H4 (cell line): ENCODE measurements at places on chromosomes 2 and 18. TPM values are rescaled to one million over a fixed set of nuclear protein-coding genes. Genes with fewer than 3 reads are reported as not detected.

DNA sequence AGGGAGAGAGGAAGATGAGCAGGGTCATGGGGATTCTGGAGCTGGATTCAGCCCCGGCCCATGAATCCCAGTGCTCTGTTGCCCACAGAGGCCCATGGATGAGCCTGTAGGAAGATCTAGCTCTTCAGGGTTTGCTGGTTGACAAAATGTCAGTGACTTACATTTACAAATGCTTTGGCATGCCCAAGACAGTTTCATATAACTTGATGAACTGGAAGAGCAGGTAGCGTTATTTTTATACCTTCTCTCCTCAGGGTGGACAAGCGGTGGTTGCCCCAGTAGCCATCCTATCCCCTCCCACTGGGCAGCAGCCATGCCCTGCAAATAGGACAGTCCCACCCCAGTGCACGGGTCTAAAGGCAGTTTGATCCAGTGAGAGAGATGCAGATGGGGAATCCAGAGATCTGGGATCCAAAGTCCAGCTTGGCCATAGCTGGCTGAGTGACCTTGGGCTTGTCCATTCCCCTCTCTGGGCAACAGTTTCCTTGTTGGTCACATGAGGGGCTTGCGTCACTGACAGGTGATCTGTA is 21.5 kb upstream of the KCNK3 start:
- DNase-seq: no peak

DNA sequence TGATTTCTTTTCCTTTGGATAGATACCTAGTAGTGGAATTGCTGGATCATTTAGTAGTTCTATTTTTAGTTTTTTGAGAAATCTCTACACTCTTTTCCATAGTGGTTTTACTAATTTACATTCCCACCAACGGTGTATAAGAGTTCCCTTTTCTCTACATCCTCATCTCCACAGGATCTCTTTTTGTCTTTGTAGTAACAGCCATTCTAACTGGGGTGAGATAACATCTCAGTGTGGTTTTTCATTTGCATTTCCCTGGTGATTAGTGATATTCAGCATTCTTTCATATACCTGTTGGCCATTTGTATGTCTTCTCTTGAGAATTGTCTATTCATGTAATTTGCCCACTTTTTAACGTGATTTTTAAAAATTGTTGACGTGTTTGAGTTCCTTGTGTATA is 13.8 kb downstream of the RFTN2 start:
- no peak for DNase-seq

GRCh38 chr2:234763002-234763873 is 188.6 kb upstream of the SH3BP4 start:
- peak; percentile 24 for DNase-seq

GRCh38 chr2:152061383-152061782 is 37.5 kb downstream of the CACNB4 start:
- no peak for DNase-seq

DNA sequence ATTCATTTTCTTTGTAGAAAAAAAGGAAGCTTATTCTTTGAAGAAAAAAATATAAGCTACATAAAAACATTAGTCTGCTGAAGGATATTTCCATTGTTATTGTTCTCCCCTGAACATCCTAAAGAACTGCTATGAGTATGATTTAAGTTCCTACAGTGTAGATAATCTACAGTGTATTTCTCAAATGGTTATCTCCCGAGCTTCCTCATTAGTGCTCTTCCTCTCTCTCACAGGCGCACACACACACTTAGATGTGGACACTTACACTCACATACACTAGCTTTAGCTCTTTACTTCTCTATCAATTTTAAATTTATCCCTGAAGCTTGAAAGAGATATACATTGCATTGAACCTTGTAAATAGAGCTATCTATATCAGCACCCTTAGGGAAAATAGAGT is 681.0 kb downstream of the KCNJ3 start:
- DNase-seq: no peak

GRCh38 chr2:98882368-98882767 is 53.7 kb downstream of the CRACDL start:
- DNase-seq: no peak

- DNase-seq: peak; percentile 75
These were observed 11.0 kb downstream of the ERFE start for GRCh38 chr2:238169708-238170251.

DNA sequence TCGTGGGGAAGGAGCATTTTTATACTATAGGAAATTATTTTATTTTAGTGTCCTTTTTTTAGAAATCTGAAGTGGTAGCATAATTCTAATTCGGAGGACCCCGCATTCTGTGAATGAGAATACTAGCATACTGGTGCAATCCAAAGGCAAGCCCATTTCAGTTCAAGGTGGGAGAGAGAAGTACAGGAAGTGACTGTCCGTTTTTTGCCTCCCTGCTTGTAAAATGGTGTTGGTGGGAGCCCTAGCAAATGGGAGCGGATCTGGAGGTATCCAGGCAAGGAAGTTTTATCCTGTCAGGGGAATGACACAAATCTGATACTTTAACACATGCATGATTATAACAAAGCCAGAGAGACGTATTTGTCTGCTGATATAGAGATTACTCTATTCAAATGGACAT is 141.7 kb downstream of the ESCO1 start:
- DNase-seq: no peak

- DNase-seq: no peak
These were observed 78.4 kb downstream of the TMEM247 start for GRCh38 chr2:46557788-46558187.

GRCh38 chr2:23380562-23381065 is 4.4 kb upstream of the KLHL29 start:
- DNase-seq: peak; percentile 44

GRCh38 chr2:46493241-46493970 is 14.0 kb downstream of the TMEM247 start:
- DNase-seq: no peak

DNA sequence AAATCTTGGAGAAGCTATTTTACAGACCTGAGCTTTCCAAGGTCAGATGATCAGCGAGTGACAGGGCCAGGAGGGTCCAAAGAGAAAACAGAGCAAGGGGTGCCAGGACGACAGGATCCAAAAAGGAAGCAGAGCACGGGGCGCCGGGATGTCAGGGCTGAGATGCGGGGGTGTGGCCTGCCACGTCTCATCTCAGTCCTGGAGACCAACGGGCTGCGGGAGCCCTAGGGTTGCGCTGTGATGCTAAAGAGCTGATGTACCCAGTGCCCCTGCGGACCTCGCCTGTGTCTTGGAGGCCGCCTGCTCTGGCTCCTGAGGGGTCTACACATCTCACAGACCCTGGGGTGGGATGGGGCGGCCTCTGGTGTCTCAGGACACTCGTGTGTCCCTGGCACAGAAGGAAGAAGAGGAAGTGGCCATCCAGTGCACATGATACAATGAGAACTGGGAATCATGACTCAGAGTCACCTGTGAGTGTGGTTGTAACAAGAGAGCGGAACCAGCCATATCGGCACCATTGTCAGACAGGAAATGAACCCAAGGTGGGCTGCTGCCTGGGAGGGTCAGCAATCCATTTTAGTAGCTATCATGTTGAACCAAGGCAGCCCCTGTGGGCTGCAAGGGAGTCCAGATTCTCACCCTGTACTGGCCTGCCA is 97.8 kb downstream of the MYT1L start:
- no peak for DNase-seq

- no peak for DNase-seq
These were observed 37.1 kb upstream of the UBE2E3 start for GRCh38 chr2:180943275-180943674.

- DNase-seq: no peak
These were observed 32.0 kb downstream of the SULT1C4 start for GRCh38 chr2:108409768-108410167.

- DNase-seq: no peak
These were observed 3.9 kb upstream of the ETAA1 start for GRCh38 chr2:67393237-67393636.

- DNase-seq: no peak
These were observed 287.3 kb upstream of the SMIM21 start for GRCh38 chr18:75714766-75715165.

DNA sequence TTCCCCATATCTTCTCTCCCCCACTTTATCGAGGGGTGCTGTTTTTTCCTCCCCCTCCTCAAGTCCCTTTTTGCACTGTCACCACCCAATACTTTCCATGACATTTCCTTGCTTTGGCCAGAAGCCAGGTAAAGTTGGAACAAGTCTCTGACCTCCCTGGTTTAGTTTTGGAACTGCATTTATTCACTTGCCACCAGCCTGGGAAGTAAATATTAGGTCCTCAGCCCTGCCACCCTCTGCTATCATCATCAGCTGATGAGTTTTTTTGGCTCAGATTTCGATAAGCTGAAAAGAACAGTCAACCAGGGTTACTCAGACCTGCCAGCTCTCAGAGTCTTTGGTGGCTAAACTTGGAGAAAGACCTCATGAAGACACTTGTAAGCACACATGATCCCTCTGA is 47.0 kb downstream of the DHRS9 start:
- no peak for DNase-seq

GRCh38 chr2:160351956-160352355 is 141.7 kb downstream of the RBMS1 start:
- peak; percentile 34 for DNase-seq

- peak; percentile 25 for DNase-seq
These were observed 47.1 kb downstream of the SPTBN1 start for GRCh38 chr2:54503192-54503591.

GRCh38 chr2:124131276-124131675 is 106.2 kb downstream of the CNTNAP5 start:
- DNase-seq: no peak

DNA sequence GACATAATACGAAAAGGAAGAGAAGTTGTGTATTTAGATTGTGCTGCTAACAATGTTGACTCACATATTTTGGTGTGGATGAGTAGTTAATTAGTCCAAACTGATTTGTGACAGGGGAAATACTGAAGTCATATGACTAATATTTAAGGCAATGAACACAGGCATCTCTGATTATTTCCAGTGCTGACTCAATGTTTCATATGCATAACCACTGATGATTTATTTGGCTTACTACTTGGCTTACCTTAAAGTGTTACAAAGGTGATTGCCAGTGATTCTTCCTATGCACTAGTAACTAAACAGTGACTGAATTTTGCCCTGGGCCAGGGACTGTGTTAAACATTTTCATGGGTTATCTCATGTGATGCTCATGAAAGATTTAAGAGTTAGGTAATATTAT is 722.6 kb downstream of the METTL4 start:
- DNase-seq: no peak

GRCh38 chr2:233600386-233600785 is 17.0 kb upstream of the UGT1A8 start:
- no peak for DNase-seq

GRCh38 chr2:171432206-171432968 is 1.4 kb downstream of the METTL8 start:
- no peak for DNase-seq

DNA sequence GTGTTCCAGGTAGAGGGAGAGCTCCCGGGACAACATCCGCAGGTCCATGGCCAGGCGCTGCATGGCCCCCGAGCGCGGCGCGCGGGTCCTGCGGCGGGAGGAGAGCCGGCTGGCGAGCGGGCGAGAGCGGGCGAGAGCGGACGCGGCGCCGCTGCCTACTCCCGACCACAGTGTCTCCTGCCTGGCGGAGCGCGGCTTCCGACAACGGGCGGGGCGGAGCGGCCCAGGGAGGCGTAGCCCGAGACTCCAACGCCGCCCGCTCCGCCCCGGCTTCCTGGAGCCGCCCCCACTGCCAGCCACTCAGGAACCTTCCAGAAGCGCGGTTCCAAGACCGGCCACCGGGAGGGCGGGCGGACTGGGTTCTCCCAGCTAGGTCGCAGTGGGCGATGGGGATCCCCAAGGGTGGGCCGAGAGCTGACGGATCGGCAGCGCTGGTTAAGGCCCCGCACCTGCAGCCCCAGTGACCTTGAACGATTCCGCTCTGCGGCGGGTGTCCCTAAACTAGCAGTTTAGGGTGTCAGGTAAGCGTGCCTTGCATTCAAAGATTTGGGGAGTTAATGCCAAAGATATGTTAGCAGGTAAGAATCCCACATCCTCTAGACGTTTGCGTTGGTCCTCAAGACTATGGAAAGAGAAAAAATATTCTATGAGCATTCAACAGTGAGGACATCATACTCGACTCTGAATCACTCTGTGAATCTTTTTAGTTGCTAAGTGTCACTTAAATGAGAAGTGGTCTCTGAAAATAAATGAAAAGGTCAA is at the start of gene ABHD3:
Gene ABHD3 (minus strand): TSS at position 172 of the 762 bp plus-strand sequence. CDS start 109 bp downstream, at position 63.
- DNase-seq: peak; percentile 83

DNA sequence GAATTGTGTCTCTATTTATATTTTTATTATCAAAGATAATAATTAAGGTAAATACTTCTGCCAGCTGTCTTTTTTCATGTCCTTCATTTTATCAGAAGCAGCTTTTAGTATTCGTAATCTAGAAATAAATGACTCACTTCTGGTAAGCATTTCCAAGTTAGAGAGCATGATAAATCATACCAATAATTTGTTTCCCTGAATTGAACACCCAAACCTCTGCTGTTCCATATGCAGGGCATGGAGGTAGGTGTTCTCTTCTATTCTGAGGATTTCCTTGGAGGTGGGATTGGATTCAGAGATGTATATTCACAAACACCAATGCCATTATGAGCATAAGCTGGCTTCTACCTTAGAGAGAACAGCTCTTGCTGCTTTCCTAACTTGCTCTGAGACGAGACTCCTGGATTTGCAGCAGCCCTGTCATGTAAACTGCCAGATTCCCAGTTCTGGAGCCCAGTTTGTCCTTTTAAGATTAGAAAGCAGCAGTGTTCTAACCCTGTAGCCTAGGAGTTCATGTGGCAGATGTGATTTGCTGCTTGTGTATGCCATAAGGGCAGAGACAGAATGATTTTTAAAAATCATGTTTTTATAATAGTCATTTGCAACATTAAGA is 47.5 kb downstream of the SKA1 start:
- no peak for DNase-seq

- no peak for DNase-seq
These were observed 161.3 kb downstream of the MEIS1 start for GRCh38 chr2:66596256-66596655.

GRCh38 chr2:128521482-128521881 is 202.8 kb upstream of the HS6ST1 start:
- no peak for DNase-seq

FAM228A gene
- total RNA-seq: not detected in 2 replicates

OSR1 gene
- 1.3 TPM in 2 replicates for total RNA-seq

KLHL14 gene
- total RNA-seq: 0.02 TPM in 1 of 2 replicates, not detected in the other

SLC35F5 gene
- 41.7 and 56.8 TPM in 2 replicates for total RNA-seq

CCDC142 gene
- total RNA-seq: 1.8 and 2.2 TPM in 2 replicates

TSPYL6 gene
- total RNA-seq: not detected in 2 replicates

MDH1 gene
- total RNA-seq: 309 and 407 TPM in 2 replicates

ALK gene
- total RNA-seq: not detected in 2 replicates

FKBP1B gene
- total RNA-seq: 0.58 TPM in 1 of 2 replicates, not detected in the other

SMAD2 gene
- total RNA-seq: 102 and 113 TPM in 2 replicates

SPATA3 gene
- total RNA-seq: not detected in 2 replicates

CPLX4 gene
- not detected in 2 replicates for total RNA-seq

FOXI3 gene
- not detected in 2 replicates for total RNA-seq

CRYBA2 gene
- total RNA-seq: not detected in 2 replicates

RAB17 gene
- total RNA-seq: not detected in 2 replicates

IHH gene
- total RNA-seq: not detected in 2 replicates

ATL2 gene
- 68.0 and 68.3 TPM in 2 replicates for total RNA-seq

FKBP7 gene
- 43.4 and 44.2 TPM in 2 replicates for total RNA-seq

TUBA3E gene
- 0.10 TPM in 1 of 2 replicates, not detected in the other for total RNA-seq

ERBB4 gene
- total RNA-seq: 0.04 and 0.33 TPM in 2 replicates

MROH2A gene
- total RNA-seq: 0.02 TPM in 1 of 2 replicates, not detected in the other
